ENCODE measurements at places on chromosomes 16 and 17.
A peak's percentile ranks its signal among the peaks of the same experiment; 100 is the strongest.

DNA sequence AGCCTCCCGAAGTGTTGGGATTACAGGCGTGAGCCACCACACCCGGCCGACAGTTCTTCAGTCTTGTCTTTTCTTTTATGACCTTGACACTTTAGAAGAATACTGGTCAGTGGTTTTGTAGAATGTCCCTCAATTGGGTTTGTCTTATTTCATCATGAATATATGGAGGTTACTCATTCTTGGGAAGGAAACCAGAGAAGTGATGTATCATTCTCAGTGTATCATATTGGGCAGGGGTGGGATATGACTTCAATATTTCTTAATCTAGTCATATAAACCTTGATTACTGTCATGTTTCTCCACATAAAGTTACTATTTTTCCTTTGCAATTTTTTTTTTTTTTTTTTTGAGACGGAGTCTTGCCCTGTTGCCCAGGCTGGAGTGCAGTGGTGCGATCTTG lies 36.9 kb downstream of the SNTB2 start:
- DNase-seq: no peak

DNA sequence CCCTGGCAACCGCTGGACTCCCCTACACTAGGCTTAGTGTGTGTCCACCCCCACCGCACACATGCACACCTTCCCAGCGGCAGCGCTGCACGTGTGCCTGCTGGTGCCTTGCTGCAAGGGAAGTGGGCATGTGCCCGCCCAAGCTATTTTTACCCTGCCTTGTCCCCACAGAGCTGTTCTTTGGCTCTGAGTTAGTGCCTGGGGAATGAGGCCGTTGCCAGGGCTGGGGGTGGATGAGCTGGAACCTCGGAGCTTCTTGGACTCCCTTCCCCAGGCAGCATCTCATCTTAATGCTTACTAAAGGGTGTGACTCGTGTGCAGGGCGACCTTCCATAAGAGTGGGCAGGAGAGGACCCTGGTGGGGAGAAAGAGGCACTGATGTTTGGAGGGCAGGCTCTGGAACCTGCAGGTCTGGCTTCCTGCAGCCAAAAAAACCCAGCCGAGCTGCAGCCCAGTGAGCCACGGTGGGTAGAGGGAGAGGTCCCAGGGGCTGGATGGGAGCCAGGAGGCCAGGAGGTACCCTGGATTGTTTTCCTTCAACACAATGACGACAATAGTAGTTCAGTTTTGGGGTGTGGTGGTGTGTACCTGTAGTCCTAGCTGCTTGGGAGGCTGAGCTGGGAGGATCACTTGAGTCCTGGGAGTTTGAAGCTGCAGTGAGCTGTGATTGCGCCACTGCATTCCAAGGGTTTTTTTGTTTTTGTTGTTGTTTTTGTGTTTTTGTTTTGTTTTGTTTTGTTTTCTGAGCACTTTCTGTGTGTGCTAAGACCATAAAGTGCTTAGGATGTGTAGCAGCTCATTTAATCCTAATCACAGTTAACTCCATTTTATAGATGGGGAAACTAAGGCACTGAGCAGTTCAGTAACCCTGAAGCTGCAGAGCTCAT lies 119.1 kb downstream of the RAB11FIP4 start:
- no peak for DNase-seq

- DNase-seq: no peak
Observed at GRCh38 chr16:61590577-61590976, 445.7 kb downstream of the CDH8 start.

- DNase-seq: peak; percentile 55
Observed at GRCh38 chr17:76716146-76716838, 5.5 kb upstream of the MXRA7 start.

DNA sequence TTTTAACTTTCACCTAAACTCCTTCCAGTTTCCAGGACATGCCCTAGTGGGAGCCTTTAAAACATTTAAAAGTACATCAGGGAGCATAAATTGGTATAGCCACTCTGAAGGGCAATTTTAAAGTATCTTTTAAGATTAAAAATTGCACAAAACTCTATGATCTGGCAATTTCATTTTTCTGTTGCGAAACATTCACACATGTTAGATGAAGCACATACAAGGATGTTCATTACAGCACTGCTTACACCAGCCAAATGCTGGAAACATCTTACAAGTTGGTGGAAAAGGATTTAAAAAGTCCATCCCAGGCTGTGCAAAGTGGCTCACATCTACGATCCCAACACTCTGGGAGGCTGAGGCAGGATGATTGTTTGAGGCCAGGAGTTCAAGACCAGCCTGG lies 26.4 kb upstream of the LONP2 start:
- DNase-seq: no peak

DNA sequence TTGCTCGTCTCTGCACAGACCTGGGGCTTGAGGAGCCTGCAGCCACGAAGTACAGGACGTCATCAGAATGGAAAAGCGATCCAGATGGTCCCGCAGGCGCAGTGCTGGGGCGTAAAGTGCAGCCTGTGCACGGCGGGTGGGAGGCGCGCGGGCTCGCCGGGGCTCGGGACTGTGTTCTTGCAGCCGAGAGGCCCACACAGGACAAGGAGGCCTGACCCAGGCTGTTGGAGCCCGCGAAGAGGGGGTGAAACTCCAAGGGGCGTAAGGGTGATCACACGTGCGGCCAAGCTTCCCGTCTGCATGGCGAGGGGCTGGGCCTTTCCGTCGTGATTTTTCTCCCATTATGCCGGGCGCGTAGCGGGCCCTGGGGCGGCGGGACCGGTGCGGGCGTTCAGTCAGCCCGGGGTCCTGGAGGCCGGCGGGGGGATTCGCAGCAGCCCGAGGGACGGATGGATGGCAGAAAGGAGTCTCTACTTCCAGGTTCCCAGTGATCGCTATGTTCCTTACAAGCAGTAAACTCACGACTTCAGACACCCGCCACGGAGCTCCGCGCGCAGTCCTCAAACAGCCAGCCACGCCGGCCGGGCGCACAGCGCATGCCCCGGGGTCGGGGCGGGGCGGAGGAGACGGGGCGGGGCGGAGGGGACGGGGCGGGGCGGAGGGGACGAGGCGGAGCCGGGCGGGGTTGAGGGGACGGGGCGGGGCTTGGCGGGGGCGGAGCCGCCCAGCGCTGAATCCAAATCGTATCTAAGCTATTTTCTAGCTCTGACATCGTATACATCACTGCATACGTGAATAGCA lies 141.0 kb upstream of the KCNJ18 start:
- DNase-seq: peak; percentile 65

DNA sequence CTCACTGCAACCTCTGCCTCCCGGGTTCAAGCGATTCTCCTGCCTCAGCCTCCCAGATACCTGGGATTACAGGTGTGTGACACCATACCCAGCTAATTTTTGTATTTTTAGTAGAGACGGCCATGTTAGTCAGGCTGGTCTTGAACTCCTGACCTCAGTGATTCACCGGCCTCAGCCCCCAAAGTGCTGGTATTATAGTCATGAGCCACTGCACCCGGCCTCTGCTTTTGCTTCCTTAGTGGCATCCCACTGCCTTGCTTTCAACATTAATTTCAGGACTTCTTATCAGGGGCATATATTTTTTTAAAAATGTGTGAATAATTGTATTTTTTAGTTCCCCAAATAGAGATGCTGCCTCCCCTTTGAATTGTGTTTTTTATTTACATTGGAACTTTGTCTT lies 98.8 kb downstream of the SYCE1L start:
- no peak for DNase-seq

GRCh38 chr17:64618848-64619247 lies 43.3 kb downstream of the SMURF2 start:
- DNase-seq: no peak

- no peak for DNase-seq
Observed at GRCh38 chr16:919658-920050, 51.1 kb downstream of the LMF1 start.

- DNase-seq: no peak
Observed at GRCh38 chr17:29569245-29569950, 897 bp downstream of the TP53I13 start.

- no peak for DNase-seq
Observed at GRCh38 chr17:82021900-82022309, 773 bp downstream of the CENPX start.

- DNase-seq: no peak
Observed at GRCh38 chr16:80028581-80029380, 428.2 kb upstream of the MAF start.

DNA sequence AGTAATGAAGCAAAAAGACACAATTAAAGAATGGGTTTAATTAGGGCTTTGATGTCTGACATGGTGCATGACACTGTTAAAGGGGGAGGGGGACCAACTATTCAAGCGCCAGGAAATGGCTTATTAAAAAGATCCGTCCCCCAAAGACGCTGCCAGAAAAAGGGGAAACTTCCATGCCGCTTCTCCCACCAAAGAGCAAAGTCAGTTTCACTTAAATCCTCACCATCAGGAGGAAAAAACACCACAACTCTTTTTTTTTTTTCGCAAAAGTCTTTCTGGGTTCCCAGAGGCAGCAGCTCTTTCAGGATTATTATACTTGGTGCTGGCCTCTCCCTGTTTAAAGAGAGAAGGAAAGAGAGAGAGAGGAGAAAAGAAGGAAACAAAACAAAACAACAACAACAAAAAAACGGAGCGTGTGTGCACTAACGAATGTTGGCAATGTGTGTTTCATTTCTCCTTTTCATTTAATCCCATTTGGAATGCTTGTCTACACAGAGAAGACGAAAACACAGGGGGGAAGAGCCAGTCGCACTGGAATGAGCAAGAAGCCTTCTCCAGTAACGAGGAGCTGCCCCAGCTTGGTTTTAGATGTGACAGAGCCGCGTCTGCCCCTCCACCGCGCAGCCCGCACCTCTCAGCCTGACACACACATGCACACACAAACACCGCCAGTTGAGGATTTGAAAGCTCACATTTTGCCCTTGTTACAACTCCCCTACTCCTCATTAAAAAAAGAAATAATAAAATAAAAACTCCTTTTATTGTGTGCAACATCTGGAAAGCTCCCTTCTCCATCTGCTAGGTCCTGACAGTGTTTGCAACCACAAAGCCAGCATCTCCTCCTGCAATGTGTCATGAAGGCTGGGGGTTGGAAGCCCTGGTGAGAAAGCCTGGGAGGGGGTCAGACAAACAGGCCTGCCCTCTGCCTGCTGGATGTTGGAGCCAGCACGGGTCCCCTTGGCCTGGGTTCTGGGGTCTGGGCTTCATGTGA lies 32.7 kb upstream of the AXIN2 start:
- DNase-seq: no peak

GRCh38 chr17:79243996-79244395 lies 169.4 kb downstream of the ENGASE start:
- no peak for DNase-seq

- no peak for DNase-seq
Observed at GRCh38 chr17:11980813-11981212, 16.5 kb downstream of the ZNF18 start.

- DNase-seq: no peak
Observed at GRCh38 chr16:4659363-4660353, 33.7 kb upstream of the NUDT16L1 start.

- no peak for DNase-seq
Observed at GRCh38 chr17:40963838-40964237, 2.9 kb downstream of the KRT39 start.

DNA sequence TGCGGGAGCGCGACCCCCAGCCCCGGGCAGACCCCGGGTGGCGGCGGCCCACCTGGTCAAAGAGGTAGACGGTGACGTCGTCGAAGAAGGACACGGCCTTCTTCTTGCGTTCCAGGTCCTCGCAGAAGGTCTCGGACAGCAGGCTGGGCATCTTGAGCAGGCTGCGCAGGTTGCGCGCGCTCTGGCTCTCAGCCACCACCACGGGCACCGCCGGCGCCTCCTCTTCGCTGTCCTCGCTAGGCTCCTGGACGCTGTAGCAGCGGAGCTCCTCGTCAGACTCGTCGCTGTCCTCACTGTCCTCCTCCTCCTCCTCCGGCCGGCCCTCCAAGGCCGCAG lies 45.2 kb upstream of the PVALEF start:
- DNase-seq: no peak

DNA sequence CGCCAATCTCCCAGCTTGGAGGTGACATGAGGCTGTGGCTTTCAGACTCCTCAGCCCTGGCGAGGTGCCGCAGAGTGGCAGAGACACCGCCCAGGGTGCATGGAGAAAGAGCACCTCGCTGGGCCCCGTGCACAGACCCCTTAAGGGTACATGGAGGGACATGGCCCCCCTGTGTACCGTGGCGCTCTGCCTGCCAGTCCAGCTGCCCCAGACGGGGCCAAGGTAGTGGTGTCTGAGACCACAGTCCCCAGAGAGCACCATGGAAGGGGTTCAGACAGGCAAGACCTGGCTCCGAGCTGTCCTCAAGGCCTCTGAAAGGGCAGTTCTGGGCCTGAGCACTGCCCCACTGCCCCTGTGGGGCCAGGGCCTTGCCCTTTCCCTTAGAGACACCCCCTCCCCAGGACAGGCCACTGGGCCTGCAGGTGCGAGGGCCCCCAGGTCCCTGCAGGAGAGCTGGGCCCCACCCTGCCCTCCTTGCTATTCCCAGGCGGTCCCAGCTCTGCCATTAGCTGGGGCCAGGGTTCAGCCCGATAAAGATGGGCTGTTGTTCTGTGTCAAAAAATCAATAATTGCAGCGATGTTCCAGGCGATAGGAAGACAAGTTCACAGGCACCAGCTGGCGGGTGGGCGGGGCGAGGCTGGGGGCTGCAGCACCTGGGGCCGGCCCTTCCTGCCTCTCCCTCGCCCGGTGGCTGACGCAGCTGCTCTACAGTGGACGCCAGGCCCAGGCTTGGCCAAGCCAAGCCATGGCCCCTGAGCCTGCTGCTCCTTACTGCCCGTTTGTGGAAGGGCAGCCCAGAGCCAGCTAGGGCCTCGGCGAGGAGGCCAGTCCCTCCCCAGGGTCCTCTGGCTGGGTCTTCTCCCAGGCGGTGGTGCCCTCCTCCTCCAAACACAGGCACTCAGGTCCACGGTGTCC lies 51.7 kb downstream of the ZFPM1 start:
- no peak for DNase-seq

DNA sequence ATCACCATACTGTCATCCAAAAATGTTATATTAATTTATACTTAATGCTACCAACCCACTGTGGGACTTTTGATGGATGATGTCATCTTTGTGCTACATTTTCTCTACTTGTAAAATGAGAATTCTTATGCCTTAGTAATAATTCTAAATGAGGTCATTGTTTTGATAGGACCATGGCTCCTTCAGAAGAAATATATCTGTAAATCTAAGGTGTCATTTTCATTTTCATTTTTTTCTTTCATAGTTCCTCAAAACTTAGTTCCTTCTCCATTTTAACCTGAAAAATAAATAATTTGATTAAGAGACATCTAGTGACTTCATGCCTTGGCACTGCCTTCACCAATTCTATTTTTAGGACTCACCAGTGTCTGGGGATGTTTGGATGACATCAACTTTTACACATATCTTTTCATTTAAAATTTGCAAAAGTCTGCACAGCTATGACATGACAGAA lies 48.7 kb downstream of the GPRC5B start:
- no peak for DNase-seq

DNA sequence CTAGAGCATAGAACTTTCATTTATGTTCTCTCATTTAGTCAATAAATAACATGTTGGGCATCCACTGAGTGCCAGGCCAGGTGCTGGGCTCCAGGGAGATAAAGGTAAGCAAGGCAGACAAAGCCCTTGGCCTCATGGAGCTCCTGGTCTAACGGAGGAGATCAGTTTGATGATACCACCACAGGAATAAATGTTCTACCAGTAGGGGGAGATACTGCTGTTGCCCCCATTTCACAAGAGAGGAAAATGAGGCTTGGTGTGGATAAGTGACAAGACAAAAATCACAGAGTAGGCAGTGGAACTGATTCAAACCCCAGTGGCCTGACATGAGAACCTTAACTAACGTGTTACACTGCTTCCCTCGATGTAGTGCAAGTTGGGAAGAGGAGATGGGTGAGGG lies 80.4 kb upstream of the ERCC4 start:
- no peak for DNase-seq

- DNase-seq: no peak
Observed at GRCh38 chr16:24728891-24729242, 584 bp upstream of the TNRC6A start.

Measured in effector memory CD4-positive, alpha-beta T cell (primary cell).